ENCODE measurements at places on chromosomes 2 and 18. TPM values are rescaled to one million over a fixed set of nuclear protein-coding genes. Genes with fewer than 3 reads are reported as not detected.

Gene HOXD12
- total RNA-seq = not detected

Gene DTNB
- 11.7 TPM for total RNA-seq

Gene FAM237A
- total RNA-seq = not detected

Gene OXER1
- not detected for total RNA-seq

Gene PIEZO2
- total RNA-seq = 1.6 TPM

Gene PARD3B
- 15.9 TPM for total RNA-seq

Gene SERPINB2
- total RNA-seq = 67.6 TPM

Gene NEB
- total RNA-seq = 0.41 TPM

Gene IL1A
- total RNA-seq = 0.90 TPM

Gene EIF2AK3
- total RNA-seq = 31.5 TPM

Gene HK2
- 20.0 TPM for total RNA-seq

Gene CD8B2
- total RNA-seq = not detected

Gene LYPD6
- not detected for total RNA-seq

Gene CDCA7
- total RNA-seq = 6.2 TPM

Gene SRD5A2
- total RNA-seq = not detected

Gene LYPD6B
- total RNA-seq = not detected

Gene IL1R2
- 0.57 TPM for total RNA-seq

Gene ACADL
- 0.63 TPM for total RNA-seq

Gene SCG2
- 3.4 TPM for total RNA-seq

Gene GPAT2
- total RNA-seq = 10.2 TPM

Gene TRABD2A
- 0.33 TPM for total RNA-seq

Gene HOXD4
- not detected for total RNA-seq

Gene ITGA4
- total RNA-seq = 8.9 TPM

Gene DNPEP
- total RNA-seq = 55.0 TPM
